ENCODE measurements at places on chromosomes 1 and 21.

DNA sequence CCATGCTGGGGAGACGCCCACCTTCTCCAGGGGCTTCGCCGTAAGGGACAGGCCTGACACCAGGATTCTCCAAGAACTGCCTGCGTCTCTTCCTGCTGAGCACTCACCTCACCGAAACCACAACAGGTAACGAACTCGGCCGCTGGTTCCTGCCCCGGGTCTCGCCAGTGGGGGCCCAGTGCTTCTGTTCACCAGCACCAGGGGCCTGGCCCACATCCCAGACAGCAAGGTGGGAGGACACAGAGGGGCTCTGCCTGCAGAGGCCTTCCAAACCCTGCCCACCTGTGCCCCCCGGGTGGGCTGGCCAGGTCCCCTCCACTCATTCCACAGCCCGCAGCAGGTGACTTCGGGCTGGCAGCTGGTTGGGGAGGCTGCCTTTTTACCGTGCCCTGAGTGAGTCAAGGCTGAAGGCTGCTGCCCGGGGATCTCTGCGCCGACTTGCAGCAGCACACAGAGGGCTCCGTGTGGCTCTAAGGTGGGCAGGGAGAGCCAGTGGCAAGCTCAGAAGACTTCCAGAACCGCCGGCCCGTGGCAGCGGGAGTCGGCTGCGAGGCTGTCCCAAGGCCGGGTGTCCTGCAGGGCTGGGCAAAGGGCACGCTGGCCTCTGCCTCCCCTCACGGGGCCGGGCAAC lies 14.7 kb upstream of the COL18A1 start:
- no peak for DNase-seq

GRCh38 chr1:27316860-27317259 lies 5.1 kb upstream of the TMEM222 start:
- no peak for DNase-seq

- no peak for DNase-seq
These were observed 11.9 kb downstream of the PTPN22 start for GRCh38 chr1:113859478-113860175.

DNA sequence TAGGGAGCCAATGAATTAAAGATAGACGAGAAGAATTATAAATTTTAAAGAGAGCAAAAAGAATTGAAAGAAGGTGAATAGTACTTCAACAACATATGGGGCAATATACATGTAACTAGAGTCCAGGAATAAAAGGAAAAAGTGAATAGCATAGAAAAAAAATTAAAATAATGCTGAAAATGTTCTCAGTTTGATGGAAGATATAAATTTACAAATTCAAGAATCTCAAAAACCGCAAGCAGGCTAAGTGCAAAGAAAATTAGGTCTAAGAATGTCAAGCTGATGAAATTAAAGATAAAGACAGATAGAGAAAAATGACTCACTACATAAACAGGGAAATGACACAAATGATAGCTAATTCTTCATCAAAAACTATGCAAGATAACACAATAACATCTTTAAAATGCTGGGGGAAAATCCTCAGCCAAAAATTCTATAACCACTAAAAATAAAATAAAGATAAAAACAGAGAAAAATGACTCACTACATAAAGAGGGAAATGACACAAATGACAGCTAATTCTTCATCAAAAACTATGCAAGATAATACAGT lies 326.3 kb downstream of the TBX15 start:
- DNase-seq: no peak

- no peak for DNase-seq
These were observed 11.3 kb upstream of the PDZK1IP1 start for GRCh38 chr1:47201179-47201578.

DNA sequence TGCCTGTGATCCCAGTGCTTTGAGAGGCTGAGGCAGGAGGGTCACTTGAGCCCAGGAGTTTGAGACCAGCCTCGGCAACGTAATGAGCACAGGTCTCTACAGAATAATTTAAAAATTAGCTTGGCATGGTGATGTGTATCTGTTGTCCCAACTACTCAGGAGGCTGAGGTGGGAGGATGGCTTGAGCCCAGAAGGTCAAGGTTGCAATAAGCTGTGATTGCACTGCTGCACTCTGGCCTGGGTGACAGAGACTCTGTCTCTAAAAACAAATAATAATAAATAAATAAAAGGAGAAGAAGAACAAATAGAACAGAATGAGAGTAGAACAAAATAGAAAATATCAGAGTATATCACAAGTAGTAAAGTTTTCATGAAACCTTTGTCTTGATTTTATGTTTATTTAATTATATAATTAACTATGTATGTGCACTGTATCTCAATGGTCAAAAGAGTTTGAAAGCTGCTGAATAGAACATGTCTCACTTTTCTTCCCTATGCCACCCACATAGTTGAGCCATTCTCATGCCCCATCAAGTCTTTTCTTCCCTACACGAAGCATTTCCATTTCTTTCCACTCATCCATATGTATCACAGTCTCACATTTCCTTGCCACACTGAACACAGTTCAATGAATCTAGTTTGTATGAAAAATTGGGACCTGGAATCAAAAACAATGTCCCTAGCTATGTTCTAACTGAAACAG lies 22.9 kb upstream of the APOBEC4 start:
- no peak for DNase-seq

DNA sequence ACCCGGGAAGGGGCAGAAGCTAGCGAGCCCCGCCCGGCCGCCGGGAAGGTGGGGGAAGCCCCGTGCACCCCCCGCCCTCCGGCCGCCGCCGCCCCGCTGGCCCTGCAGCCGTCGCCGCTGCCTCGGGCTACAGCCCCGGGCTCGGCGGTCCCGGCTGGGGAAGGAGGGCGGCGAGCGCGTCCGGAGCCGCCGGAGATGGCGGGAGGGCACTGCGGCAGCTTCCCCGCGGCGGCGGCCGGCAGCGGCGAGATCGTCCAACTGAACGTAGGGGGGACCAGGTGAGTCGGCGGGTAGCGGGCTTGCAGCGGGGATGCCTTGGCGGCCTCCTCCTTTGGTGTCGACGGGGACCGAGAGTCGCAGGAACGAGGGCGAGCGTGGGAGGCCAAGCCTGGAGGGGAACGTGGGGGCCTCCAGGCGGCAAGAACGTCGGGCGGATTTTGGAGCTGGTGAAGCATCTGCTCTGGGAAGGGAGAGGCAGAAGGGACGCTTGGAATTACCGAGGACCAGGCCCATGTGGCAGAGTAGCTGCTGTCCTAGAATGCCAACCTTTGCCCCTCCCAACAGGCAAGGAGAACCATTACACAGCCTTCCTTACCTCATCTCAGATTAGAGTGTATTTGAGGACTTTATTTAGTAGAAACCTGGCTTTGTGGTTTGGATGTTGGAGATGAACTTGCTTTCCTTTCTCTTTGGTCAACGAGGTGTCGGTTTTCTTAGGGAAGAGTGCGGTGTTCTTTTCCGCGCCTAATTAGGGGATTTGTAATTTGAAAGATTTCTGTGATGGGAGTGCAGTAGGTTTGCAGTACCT lies 591 bp downstream of the KCTD3 start:
- DNase-seq: no peak

- peak; percentile 88 for DNase-seq
These were observed 68.1 kb downstream of the URB2 start for GRCh38 chr1:229694053-229694693.

GRCh38 chr1:181488866-181489265 lies 5.5 kb downstream of the CACNA1E start:
- DNase-seq: no peak

DNA sequence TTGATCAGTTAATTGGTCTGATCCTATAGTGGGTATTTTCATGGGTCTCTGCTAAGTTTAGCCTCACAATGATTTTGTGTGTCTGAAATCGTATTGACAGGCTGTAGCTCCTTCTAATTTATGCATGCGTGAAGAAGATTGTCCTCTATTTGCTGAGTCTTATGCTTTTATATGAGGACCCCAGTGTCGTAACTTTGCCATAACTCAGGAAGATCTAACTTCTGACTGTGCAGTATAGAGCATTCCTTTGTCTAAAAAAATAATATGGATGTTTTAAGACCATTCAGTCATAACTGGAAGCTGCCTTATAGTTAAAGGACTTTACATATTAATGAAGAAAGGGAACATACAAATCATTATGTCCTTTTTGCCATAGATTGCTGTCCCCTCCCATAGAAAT lies 73.3 kb downstream of the CAMTA1 start:
- DNase-seq: no peak

DNA sequence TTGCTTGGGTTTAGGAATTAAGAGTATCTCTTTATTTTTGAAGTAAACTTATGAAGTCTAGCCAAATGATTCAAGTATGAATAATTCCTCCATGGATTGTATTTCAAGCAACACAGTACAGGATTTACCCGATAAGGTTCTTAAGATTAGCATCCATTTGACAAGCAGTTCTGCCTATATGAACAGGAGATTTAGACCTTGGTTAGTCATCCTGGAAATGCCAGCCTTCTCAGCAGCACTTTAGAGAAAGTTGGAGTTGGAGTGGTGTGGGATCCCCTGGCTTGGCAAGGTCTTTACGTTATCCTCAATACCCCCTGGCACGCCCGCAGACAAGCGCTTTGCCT lies 1.6 kb downstream of the BCAR3 start:
- DNase-seq: no peak

DNA sequence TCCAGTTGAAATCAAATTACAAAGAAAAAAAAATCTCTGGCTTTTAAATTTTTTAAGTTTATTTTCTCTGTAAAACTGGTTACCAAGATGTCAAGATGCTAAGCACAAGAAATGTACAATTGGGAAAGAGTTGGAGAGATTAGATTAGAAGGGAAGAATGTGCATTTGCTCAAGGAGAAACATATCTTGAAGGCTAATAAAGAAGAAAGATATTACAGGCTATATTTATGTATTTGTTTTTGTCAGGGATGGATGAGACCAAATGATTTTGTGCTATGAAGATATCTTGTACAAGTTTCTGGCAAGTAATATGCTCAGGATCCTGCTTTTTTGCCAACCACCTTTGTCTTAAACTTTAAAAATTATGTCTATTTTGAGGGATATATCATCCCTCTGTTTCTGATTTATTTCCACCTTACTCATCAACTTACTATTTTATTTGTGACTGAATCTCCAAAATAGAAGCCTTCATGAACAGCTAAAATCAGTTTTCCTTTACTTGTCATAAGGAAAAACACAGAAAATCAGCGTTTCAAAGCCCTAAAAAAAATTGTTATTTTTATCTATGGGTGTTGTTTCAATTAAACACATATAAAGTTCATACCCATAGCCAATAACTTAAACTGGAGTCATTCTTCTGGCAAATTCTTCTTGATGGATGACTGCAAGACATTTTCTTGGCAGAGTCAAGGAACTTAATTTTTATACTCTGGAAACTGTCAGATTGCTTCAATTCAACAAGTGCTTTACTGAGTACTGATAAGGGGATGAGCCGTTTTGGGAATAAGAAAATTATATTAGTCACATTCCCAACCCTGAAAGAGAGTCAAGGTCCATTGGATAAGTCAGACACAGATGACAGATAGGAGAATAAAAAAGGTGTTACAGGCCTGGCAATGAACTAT lies 141.8 kb downstream of the CTH start:
- no peak for DNase-seq

- DNase-seq: peak; percentile 86
These were observed 222.3 kb downstream of the TPR start for GRCh38 chr1:186152620-186153239.

DNA sequence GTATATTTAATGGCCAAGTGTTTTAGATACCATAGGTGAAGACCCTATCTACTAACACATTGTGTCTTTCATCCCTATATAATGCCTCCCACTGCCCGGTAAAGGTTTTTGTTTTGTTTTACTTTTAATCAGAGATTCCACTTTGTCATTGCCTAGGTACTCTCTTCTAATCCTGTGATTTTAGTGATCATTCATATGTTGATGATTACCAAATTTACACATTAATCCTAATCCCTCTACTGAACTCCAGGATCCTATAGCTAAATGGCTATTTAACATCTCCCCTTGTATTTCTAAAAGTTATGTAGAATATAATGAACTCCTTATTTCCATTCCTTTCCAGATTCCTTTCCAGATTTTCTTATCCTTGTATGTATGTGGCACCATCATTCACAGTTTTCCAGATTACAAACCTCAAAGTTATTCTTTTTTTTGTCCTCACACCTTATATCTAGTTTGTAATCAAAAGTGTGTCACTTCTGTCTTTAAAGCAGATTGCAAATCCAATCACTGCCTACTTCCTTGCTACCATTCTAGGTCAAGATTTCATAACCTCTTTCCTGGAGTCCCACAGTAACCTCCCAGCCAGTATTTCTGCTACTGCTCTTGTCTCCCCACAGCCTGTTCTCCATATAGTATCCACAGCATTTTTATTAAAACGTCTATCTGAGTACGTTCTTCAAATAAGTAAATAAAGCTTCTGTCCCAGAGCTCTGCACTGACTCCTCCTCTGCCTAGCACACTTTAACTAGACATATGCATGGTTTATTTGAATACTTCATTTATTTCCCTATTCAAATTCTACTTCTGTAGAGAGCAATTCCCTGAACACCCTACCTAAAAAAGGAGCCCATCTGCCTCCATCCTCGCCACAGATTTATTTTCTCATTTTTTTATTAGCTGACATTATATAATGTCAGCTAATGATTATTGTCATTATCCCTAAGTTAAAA lies 157.8 kb downstream of the KCNT2 start:
- no peak for DNase-seq

DNA sequence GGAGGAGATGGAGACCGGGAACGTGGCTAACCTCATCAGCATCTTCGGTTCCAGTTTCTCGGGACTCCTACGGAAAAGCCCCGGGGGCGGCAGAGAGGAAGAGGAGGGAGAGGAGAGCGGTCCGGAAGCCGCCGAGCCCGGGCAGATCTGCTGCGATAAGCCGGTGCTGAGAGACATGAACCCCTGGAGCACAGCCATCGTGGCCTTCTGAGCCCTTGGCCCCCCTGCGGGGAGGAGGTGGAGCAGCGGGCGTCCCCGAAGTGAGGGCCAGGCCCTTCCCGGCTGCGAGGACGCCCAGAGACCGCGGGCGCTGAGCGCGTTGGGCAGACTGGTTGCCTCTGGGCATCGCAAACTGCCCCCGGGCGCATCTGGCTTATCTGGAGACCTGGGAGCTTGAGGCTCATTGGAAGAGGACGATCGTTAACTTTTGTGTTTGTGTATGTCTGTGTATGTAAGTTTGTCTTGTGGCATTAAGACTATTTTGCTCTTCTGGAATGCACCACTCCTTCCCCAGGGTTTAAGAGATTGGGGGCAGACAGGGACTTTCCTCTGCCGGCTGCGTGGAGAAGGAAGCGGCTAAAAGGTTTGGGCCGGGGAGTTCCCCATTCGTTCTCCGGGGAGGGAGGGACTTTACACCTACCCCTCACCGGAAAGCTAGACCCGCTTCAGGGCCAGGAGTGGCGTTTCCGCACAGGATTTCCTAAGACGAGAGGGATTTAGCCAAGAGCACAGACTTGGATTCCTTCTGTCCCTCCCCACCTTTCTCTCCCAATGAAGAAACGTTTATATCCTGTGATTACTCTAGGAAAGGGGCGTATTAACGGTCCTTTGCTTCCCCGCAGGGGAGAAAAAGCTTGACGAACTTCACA lies 1.4 kb downstream of the IER5 start:
- DNase-seq: peak; percentile 85

DNA sequence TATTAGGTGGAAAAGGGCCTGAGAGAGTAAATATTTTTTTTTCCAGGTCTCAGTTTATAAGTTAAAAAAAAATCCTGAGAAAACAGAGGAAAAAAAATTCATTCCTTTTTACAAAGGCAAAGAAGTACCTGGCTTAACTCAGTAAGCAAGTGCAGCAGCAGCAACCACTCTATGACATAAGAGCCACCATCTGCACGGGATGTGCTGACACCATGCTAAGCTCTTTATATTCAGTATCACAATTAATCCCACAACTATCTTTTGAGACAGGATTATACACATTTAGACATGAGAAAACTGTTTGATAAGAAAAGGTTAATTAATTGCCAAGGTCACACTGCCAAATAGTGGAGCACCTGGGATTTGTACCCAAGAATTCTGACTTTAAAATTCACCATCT lies 13.4 kb upstream of the DPT start:
- DNase-seq: no peak

GRCh38 chr1:191707288-191707687 lies 451.0 kb upstream of the RGS18 start:
- no peak for DNase-seq

Data from osteocyte (in vitro differentiated cells).